ENCODE measurements at places on chromosomes 3 and 15.

DNA sequence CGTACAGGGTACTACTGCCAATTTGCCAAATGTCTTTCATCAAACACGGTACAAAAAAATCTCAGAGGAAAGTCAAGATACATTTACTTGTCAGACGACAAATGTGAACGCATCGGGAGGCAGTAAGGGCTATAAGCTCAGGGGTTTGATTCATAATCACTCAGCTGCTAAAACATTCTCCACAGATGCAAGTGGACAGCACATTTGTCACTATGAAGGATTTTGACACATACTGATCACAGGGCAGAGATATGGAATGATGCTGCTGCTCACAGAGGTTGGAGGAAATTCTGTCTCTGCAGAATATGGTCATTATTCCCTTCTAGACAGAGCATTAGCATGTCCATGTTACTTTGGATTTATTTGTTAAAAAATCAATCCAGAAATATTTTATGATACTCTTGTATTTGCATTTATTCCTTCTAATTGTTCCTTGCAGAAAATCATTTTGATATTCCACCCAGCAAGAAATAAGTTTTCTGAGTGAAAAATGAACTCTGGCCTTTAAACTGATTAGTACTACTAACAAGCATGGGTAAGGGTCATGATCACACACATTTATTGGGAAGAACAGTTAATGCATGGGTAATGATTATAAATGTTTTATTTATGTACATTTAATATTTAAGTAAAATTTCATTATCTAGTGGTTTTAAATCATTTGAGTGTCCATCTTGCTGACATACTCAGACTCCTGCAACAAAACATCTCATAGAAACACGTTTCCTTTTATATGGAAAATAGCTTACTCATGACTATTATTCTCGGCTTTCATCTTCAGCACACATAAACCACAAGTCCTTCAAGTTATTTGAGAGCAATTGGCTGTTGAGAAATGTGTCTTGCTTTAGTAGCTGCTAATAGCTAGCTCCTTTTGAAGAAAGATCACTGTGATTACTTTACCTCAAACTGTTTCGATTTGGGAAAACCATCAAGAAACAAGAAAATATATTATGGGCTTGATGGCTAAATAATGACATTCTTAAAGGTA is 559.3 kb downstream of the MECOM start:
- DNase-seq, result no peak

- no peak for DNase-seq
Measured at GRCh38 chr3:162699291-162699690, 1202.7 kb downstream of the OTOL1 start.

GRCh38 chr3:120526011-120526870 is 69.9 kb upstream of the NDUFB4 start:
- no peak for DNase-seq

GRCh38 chr15:95857124-95857757 is 473.3 kb upstream of the NR2F2 start:
- no peak for DNase-seq

GRCh38 chr3:171494457-171495109 is 34.4 kb upstream of the TNIK start:
- no peak for DNase-seq

DNA sequence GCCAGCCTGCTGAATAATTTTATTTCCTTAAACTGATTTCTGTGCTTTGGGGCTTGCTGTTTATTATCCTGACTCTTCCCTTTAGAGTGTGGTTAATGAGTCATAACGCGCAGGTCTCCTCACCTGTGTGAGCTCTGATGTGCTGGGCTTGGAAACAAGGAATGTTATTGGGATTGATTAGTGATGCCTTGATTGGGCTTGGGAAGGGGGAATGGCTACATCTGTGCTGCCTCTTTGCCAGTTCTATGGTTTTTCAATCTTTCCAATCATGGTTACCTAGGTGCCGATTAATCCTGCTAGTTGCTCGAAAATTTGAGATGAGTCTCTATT is 161.0 kb downstream of the THSD4 start:
- DNase-seq, result no peak

DNA sequence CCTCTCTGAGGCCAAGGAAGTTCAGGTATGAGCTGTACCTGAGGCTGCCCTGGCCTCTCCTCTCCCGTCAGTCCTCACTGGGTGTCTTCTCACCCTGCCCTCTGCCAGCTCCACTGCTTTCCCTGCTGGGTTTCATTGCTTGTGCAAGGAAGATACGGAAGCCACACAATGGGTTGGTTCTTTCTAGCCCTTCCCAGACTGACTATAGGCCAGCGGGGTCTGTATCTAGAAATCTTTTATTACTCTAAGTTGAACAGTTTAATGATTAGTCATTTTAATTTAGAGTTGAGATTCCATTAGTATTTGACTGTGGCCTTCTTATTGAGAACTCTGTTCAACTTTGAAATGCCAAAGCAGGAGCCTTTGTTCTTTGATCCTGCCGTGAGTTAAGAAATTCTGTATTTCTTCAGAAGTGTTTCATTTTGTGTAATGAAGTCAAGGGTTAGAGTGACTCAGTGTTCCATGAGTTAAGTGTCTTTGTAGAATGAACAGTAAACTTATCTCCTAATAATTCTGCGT is 16.2 kb downstream of the C3orf62 start:
- no peak for DNase-seq

DNA sequence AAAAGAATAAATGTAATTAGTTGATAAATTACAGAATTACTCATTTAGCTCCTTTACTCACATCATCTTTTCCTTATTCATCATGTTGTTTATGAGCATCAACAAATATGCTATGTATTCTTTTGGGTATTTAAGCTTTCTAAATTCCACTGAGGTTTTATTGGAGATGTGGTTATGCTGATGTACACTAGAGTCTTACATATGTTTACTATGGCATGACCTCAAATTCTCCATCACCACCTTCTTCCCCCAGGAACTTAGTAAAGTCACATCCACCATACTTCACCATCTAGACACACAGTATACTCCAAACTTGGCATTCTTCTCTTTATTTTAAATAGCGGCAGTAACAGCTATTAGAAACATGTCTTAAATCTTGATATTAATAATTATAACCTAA is 74.1 kb upstream of the MELTF start:
- DNase-seq, result no peak

DNA sequence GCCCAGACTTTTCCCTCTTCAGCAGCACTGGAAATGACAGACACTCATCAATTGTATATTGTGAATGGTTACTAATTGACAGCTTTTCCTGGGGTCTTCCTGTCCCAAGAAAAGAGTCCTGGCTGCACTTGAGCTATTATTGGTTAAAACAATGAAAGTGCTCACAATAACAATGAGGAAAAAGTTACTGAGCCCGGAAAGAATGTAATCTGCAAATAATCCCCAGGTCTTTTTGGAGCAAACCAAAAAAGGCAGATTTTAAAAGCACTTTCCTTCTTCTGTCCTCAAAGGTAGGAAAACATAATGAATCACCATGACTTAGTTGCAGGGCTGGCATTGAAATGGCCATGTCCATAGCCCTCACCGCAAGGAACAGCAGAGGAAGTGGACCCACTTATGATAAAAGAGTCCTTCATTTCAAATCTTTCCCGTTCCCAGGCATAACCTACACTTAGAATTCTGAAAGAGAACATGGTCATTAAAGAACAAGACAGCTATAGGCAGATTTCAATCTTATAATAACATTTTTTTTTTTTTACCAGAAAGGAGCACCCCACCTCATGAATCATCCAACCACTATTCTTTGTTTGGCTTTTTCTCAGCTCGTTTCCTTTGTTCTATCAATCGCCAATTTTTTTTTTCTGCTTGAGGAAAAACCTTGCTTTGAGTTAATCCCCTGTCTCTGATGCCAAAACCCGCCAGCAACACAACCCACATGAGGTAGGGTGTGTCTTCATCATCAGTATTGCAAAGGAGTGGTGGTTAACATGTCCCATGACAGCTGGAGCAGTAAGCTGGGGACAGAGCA is 35.5 kb upstream of the ATP1B3 start:
- no peak for DNase-seq

GRCh38 chr3:7978087-7978422 is 523.6 kb upstream of the LMCD1 start:
- DNase-seq, result peak; percentile 90

DNA sequence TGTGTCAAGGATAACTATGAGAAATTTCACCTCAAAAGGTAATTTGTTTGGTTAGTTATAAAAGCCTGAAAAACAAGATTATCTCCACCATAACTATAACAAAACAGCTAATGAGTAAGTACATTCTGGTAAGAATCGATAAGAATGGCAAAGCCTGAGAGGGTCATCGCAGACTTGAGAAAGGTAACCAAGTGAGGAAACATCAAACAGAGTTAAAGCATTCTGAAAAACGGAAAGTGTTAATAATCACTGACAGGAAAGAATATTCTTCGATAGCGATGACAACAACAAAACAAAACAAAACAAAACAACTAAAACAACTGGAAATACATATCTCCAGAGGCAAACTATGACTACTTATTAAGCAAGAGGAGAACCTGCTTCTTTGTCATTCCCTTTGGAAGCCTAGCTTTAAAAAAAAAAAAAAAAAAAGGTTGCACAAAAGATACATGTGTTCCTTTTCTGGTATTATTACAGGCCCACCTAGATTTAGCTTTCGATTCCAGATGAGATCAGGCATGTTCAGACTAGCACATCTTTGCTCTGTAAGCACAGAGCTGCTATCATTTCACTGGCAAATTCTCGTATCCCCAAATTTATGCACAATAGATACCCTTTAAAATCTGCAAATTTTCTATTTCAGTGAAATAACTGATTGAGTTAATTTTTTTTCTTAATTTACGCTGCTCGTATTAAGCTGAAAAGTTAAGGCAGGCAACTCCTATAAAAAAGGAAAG is 155.6 kb downstream of the TIGIT start:
- DNase-seq, result no peak

DNA sequence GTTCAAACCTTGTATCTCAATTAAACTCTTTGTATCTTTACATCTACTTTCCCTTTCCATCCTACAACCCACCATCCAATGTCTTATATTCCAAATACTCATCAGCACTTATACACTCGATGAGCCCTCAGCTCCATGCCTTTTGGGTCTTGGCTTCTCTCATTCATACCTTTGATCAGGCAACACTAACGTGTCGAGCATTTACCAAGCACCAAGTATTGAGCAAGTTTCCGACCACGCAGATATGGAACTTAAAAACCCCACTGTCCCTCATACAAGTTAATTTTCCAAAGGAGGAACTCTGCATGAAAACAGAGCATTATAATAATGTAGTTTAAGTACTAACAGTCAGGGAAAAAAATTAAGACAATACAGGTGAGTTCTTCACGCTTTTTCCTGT is 102.8 kb downstream of the IL1RAP start:
- DNase-seq, result no peak

- DNase-seq, result no peak
Measured at GRCh38 chr3:4852780-4853748, 126.2 kb upstream of the BHLHE40 start.

GRCh38 chr3:29635888-29636287 is 355.0 kb downstream of the RBMS3 start:
- DNase-seq, result no peak

GRCh38 chr3:190048932-190049441 is 71.7 kb downstream of the P3H2 start:
- no peak for DNase-seq

DNA sequence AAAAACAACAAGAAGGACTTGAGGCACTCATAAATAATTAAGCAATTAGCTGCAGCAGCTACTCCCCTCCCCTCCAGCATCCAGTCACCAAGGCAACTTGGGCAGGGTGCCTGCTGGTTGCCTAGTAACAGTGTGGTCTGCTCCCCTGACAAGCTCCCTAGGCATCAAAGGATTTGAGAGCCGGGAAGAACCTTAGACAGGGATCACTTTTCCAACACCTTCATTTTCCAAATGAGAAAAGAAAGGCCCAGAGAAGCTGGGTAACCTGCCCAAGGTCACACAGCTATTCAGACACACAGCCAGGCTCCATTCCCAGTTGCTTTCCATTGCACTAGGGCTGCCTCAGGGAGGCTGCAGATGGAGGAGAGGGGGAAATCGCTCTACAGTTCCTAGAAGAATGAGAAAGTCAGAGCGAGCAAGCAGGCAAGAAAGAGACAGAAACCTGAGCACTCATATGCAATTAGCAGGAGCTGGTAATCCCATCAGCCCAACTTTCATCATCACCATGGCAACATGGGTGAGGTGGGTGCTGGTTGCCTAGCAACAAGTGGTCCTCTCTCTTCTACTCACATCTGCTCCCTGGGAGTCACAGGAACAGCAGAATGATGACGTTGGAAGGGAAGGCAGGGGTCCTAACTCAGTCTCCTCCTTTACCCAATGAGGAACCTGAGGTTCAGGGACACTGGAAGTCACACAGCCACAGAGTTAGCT is 3.6 kb upstream of the EIF4E3 start:
- DNase-seq, result peak; percentile 62

DNA sequence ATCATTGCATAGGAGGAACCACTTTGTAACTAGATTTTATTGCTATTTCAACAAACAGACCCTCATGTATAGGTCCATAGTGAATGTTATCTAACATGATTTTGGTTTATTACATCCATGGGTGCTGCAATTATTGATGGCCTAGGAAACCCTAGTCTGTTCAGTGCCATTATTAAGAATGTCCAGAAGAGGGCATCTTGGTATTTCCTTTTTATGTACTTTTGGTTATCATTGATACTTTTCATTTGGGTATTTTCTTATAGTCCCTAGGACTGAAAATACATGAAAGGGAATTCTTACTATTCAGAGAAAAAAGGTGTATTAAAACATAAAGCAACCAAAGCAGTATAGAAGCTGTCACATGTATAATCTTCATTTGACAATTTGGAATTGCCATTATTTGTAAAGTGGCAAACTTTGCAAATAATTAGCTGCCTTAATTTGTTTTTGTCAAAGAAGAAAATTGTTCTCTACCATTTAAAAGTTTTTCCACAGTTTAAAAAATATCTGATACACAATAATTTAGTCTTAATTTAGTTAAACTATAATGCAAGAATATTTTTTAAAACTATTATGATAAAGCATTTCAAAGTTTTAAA is 48.7 kb downstream of the CNOT10 start:
- peak; percentile 27 for DNase-seq
